ENCODE measurements at places on chromosomes 5 and 9.

GRCh38 chr5:37771731-37772130 lies 68.1 kb downstream of the GDNF start:
- peak; percentile 65 for DNase-seq

DNA sequence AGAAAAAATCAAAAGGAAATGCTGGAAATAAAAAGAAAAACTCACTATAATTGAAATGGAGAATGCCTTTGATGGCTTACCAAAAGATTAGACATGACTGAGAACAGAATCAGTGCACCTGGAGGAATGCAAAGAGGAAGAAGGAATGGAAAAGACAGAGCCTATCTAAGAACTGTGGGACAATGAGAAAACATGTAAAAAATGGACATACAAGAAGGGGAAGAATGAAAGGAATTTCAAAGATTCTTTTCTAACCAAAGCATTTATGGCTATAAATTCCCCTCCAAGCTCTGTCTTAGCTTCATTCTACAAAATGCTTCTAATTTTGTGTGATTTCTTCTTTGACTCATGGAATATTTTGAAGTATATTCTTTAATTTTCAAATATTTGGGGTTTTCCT lies 47.5 kb upstream of the CLK4 start:
- no peak for DNase-seq

DNA sequence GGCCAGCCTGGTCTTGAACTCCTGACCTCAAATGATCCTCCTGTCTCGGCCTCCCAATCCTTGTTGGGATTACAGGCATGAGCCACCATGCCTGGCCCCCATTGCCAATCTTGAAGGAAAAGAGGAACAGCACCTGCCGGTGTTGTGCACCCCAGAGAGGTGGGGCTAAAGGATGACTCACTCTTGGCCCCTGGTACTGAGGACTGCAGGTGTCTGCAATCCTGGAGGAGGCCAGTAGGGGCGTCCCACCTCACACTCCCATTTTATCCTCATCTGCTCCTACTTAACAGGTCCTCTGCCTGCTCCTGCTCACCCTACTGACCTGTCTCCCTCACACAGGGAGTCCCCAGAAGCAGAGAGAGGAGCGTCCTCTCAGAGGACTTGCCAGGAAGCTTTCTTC lies 390.4 kb downstream of the ARHGEF28 start:
- no peak for DNase-seq

DNA sequence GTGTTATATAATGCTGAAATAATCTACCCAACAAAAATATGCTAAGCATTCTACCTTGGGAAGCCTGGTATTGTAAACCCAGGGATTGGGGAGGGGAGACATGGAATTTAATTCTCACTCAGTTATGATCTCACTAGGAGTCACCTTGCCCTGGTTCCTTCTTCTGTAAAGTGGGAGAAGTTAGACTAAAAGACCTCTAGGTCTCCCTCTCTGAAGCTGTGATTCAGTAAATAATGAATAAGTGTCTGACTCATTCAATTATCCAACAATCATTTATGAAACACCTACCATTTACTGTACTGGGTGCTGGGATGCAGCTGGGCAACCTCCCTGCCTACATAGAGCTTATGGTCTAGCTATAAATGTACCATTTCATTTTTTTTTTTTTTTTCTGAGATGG lies 20.2 kb upstream of the SPARC start:
- DNase-seq, result no peak

DNA sequence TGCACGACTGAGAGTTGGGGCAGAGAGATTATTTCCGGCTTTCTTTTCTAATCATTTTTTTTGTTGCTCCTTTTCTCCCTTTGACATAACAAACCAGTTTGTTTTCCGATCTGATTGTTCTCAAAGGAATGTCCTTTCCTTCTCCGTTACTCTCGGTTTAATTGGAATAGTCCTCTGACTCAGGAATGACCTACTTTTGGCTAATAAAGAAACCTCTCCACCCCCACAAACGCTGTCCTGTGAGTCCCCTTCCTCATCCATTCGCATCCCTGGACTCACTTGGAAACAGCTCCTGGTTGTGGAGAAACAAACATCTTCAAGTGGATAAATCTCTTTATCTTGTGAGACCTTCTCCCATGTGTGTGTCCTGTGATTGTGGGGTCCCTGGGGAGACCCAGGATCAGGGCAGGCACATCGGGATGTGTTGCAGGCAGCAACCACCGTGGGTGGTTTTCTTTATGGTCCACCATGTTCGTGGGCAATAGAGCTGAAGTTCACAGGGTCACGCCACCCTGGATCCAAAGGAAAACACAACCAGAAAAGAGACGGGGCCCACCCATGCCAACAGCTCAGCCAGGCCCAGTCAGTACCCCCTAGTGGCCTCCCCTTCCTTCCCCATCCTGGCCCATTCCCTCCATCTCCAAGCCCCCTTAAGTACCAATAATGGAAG lies 45.2 kb upstream of the NEK6 start:
- DNase-seq, result no peak

DNA sequence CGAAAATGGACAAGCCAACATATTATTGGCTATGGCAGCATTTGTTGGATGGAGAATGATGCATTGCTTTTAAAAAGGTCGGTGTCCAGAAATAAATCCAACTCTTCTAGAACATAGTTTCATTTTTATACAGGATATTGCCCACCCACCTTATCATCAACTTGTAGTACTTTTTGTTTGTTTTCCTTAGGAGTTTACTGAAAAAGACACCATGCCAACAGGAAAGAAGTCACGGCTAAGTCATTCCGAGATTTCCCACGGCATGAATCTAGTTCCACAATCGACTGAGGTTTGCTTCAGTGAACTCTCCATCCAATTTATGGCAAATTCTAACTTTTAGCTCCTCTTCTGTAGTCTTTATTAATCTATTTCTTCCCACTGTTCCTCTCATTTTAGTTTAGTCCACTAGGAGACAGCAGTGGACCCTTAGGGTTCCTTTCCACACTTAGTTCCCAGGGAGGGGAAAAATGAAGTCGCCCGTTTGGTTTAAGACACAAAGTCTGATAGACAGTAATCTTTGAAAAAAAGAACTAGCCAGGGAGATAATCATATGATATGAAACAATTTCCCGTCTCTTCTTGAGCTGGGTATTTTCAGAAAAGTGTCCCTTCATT lies 237.5 kb downstream of the AP3B1 start:
- DNase-seq, result no peak
